D341Med (cell line): ENCODE measurements at places on chromosomes 11 and 22.

DNA sequence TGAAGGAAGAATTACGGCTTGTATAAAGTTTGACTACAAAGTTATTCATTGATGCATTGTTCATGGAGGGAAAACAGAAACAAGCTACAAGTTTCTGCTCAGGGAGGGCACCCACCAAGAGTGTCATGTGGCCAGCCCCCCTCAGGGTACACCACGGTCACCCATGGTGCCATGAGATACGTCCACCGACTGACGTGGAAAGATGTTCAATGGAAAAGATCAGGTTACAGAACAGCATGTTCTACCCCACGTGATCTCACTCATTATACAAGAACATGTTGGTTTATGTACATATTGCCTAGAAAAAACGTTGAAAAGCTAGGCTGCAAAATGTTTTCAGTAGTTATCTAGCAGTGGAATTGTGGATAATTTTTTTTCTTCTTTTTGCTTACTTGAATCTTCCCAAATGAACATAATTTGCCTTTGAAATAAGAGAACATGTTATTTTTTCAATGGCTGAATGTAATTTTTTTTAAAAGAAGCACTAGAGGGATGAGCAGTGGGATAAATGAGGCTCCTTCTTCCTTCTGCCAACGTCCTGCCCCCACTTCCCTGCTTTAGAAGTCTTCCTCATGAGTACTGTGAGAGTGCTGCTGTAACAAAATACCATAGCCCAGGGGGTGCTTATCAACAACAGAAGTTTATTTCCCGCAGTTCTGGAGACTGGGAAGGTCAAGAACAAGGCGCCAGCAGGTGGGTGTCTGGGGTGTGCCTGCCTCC is 22.5 kb downstream of the RCN1 start:
- no peak for DNase-seq

DNA sequence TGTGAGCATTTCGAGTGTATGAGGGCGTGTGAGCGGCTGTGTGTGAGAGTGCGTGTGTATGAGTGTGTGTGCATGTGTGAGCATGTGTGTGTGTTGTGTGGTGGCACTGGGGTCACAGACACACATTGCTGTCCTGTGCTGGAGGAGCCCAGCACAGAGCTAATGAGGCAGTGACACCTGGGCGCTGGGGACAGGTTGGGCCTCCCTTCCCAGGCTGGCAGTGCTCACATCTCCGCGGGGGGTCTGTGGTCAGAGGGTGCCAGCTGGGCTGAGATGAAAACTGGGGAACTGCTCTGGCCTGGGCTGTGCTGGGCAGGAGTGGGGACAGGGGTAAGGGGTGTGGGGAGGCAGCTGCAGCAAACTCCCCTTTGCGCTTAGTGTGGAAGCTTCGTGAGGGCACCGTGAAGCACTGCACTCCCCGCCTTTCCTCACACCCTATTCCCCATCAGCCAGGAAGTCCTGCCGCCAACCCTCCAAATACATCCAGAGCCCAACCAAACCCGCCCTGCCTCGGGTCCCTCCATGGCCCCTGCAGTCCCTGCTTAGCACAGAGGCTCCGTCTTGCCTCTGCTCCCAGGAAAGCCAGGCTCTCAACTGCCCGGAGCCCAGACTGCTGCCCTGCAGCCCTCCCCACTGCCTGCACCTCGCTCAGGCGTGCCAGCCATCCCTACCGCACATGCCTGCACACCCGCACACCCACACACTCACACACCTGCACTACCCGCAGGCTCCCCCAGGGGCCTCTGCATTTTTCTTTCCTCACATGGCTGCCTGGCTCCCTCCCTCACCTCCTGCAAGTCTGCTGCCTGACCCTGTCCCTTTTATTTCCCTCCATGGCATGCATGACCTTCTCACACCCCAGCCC is 62.0 kb upstream of the THY1 start:
- DNase-seq, result no peak

DNA sequence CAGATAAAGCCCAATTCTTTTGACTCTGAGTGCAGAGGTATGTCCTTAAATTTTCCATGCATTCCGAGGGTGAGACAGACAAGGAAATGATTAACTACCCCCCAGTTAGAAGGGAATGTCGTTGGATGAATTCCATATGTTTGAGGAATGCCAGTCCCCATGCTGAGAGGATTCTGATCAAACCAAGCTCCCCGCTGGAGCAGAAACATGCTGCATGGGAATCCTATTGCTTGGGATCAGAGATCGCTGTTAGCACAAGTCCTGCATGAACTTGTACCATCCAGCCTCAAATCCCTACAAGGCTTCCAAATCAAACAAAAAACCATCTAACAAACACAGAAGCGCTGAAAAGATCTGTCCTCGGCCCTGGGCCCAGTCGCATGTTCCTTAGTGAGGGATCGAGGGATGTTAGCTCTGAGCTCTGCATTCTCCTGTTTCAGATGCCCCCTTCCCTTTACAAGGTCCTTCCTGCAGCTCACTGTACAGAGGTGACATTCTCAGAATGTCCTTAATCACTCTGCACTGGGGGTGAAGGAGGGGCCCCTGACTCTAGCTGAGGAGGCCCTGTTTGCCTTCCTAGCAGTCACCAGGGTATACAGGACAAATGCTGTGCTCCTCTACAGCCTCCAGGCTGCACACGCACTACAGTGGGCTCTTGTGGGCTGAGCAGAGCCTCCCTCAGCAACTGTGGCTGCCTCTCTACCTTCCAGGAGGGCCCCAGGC is 353.4 kb downstream of the TENM4 start:
- DNase-seq, result no peak

DNA sequence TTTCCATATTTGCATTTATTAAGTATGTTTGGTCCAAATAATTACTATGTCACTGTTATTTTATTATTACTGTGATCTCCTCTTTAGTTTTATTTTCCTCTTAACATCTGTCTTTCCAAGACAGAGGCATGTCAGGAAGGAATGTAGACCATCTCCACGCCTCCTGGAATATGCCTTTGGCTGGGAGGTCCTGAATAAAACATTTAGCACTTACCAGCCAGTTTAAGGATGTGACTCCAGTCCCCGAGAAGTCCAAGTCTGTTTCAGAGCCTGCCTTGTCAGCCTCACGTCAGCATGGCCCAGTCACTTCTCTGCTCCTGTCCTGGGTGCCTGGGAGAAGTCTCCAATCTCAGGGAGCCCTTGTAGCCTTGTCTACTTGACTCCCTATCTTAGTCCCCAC is 74.5 kb downstream of the NCAM1 start:
- no peak for DNase-seq

DNA sequence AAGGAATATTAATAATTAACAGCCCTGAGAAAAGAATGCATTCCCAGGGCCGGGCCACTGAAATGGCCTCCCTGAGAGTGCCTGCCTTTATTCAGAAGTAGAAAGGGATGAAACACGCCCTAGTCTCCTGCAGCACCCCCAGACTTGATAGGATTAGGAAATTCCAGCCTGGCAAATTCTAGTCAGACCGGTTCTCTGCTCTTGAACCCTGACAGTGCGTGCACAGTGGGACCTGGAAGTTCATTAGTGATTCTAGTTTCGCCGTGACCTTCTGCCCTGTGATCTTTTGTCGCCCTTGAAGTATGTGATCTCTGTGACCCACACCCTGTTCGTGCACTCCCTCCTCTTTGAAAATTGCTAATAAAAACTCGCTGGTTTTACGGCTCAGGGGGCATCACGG is 2.1 kb upstream of the GSTP1 start:
- no peak for DNase-seq

DNA sequence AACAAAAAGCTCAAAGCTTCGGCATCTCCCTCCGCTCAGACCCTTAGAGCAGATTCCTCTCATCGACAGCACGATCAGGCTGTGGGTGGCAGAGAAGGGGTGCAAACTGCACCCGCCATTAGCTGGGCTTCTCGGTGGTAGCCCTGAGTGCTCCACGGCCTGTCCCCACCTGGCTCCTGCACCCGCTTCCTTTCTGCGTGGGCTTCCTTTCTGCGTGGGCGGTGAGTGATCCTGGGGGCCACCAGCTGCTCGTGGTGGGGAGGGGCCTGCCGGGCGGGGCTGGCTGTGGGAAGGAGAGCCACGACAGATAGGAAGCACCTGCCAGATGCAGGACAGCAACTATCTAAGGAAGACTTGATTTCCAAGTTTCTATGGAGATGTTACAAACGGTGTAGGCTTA is 55.0 kb downstream of the BRD1 start:
- no peak for DNase-seq

- no peak for DNase-seq
Observed at GRCh38 chr11:117295438-117296137, 4.4 kb downstream of the BACE1-AS start.
